ENCODE measurements at places on chromosomes 1 and 21.

GRCh38 chr1:97007840-97008604, 286.4 kb downstream of the PTBP2 start:
- no peak for DNase-seq

- DNase-seq: no peak
Measured at GRCh38 chr1:112638110-112638428, 18.4 kb downstream of the CAPZA1 start.

- DNase-seq: no peak
Measured at GRCh38 chr1:191641420-191642260, 516.6 kb upstream of the RGS18 start.

DNA sequence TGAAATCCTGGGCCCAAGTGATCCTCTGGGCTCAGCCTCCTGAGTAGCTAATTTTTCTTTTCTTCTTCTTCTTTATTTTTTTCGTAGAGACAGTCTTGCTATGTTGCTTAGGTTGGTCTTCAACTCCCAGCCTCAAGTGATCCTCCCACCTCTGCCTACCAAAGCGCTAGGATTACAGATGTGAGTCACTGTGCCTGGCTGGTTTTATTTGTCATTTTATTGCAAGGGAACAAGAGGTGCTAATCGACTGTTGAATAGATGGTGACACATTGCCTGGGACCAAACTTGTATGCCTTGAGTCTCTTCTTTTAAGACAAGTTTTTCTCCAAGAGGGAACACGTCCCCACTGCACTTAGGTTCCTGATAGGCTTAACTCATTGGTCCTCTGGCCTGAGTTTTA, 20.0 kb upstream of the KLHDC8A start:
- DNase-seq: no peak

GRCh38 chr1:183942933-183943693, 94.4 kb downstream of the COLGALT2 start:
- no peak for DNase-seq

- DNase-seq: no peak
Measured at GRCh38 chr1:163980394-163980793, 578.6 kb upstream of the PBX1 start.

- DNase-seq: peak; percentile 58
Measured at GRCh38 chr1:210328746-210329503, at the start of gene HHAT. Gene HHAT (plus strand): TSS chr1:210328902. CDS start chr1:210348976, 20,074 bp downstream.

GRCh38 chr1:62444701-62445100, 7.9 kb downstream of the USP1 start:
- DNase-seq: no peak

DNA sequence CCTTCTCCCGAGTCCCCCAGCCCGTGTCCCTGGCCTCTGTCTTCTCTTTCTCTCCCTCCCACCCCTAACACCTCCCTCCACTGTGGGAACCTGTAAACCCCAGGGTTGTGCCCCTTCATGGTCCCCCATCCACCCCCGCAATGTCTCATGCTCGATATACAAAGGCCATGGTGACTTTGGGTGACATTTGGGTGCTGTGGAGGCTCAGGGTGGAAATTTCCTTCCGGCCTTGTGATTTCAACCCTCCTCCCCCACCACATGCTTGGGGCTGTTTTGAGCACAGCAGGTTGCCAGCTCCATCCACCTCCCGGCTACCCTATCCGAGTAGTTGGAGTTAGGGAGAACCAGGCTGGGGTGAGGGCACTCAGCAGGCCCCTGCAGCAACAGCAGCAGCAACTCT, 25.7 kb upstream of the VPS13D start:
- no peak for DNase-seq

GRCh38 chr1:14954210-14954609, 199.3 kb upstream of the TMEM51 start:
- no peak for DNase-seq

DNA sequence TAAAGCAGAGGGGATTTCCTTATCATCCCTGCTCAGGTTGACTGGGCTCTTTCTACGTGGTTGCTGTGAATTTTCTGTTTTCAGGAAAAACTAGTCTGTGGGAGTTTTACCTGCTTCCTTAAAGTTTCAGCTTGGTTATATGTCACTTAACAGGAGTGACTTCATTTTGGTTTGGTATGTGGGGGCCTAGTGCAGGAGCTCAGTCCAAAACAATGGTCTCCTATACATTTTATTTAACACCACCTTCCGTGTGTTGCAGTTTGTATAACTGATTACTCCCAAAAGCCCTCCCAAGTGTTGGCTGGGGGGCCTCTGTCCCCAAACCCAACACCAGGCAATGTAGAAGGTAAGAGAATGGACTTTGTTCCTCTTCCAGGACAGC, 5.3 kb downstream of the IL23R start:
- no peak for DNase-seq

GRCh38 chr1:37556712-37557196, at the start of gene DNALI1:
Gene DNALI1 (plus strand): TSS chr1:37556940. CDS start chr1:37556995, 55 bp downstream.
- DNase-seq: peak; percentile 86

- DNase-seq: no peak
Measured at GRCh38 chr1:69739251-69739605, 171.5 kb downstream of the LRRC7 start.

GRCh38 chr1:220303871-220304270, 31.6 kb upstream of the RAB3GAP2 start:
- DNase-seq: no peak

DNA sequence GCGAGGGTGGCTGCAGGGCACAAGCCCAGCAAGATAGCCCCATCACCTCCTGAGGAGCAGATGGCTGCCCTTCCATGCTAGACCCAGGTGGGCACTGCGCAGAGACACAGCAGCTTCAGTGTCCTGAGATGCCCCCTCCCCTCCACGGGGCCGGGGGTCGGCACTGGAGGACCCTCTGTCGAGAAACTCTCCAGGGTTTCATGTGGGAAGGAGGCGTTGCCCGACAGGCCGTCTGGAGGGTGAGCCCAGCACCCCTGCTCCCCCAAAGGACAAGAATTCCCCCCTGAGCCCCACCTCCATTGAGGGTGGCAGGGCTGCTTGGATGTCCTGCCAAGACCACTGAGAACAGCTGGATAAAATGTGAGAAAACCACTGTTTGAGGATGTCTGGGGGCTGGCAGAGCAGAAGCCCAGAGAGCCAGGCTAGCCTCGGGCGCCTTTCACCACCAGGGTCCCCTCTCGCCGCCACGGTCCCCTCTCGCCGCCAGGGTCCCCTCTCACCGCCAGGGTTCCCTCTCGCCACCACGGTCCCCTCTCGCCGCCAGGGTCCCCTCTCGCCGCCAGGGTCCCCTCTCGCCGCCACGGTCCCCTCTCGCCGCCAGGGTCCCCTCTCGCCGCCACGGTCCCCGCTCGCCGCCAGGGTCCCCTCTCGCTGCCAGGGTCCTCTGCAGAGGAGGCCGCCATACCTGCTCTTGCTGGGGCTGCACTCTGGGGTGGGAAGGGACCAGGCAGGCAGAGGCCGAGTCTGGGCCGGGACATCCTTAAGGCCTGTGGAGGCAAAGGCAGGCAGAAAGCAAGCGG, 44.2 kb downstream of the SLC19A1 start:
- no peak for DNase-seq

- DNase-seq: no peak
Measured at GRCh38 chr1:209869291-209870149, 41.7 kb downstream of the UTP25 start.

DNA sequence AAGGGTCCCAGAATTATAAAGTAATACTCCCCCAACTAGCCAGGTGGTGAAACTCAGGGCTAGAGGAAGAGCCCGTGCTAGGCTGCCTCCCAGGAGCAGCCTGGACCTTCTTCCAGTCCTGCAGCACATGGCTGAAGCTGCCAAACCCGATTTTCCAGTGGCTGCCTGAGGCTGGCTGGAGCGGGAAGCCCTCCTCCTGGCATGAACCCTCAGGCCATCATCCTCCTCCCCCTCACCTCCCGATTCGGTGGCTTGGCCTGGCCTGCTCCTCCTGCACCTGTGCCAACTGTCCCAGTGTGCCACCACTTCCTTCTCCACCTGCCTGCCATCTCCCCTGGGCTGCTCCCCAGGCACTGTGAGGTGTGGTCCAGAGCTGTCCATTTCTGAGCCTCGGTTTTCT, 3.0 kb upstream of the TSPAN1 start:
- no peak for DNase-seq

GRCh38 chr1:14826172-14826636, 227.7 kb downstream of the KAZN start:
- no peak for DNase-seq

- DNase-seq: no peak
Measured at GRCh38 chr21:30216041-30216723, at the start of gene CLDN8. Gene CLDN8 (minus strand): TSS chr21:30216097. CDS start chr21:30215925, 172 bp downstream.

- no peak for DNase-seq
Measured at GRCh38 chr1:203200916-203201315, 14.4 kb upstream of the CHI3L1 start.

DNA sequence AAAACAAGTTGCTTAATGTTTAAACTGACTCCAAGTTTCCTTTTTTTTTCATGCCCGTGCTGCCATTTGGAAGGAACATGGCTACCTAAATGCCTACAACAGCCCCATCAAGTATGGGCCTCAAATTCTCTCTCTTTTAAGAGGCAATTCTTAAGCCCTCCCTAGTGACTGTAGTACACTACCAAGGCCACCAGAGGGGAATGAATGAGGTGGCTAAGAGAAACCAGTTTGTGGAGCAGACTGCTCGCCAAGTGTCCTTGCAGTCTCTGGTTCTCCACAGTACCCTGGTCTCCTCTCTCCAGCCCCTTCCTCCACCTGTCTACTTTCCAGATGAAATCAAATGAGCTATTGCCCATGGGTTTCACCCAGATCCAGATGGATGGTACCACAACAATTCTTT, 1809.6 kb downstream of the BRINP3 start:
- DNase-seq: no peak

GRCh38 chr1:54884768-54885167, 2.2 kb downstream of the DHCR24 start:
- DNase-seq: no peak

- DNase-seq: no peak
Measured at GRCh38 chr1:23473037-23473800, 10.8 kb downstream of the ASAP3 start.

- no peak for DNase-seq
Measured at GRCh38 chr1:39205102-39205780, 746 bp downstream of the MACF1 start.

DNA sequence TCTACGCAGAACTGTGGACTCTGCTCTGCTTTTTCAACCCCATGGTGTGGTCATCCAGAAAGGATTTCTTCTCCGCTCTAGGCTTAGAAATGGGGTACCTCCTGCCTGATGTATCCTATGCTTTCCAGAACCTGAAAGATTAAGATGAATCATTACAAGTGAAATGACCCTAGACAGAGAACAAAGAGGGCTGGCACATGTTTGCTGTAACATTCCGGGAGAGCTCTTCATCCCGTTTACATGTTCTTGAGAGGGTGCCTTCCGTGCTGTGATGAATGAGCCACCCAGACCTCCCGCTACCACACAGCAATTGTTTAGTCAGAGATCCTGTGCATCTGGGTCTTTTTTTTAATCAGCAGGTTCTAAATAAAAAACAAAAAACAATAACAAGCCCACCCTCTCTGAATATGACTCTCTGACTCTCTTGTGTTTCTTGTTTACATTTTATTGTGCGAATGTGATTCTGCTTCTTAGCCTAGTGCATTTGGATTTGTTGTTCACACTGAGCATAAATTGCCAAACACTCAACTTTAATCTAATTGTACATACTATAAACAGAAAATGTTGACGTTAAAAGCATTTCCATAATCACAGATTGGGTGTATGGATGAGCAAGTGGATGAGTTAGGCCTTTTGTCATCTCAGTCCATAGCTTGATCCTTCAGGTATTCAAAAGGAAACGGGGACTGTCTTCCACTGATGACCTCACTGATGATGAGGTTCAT, 87.1 kb downstream of the GPR88 start:
- DNase-seq: no peak

DNA sequence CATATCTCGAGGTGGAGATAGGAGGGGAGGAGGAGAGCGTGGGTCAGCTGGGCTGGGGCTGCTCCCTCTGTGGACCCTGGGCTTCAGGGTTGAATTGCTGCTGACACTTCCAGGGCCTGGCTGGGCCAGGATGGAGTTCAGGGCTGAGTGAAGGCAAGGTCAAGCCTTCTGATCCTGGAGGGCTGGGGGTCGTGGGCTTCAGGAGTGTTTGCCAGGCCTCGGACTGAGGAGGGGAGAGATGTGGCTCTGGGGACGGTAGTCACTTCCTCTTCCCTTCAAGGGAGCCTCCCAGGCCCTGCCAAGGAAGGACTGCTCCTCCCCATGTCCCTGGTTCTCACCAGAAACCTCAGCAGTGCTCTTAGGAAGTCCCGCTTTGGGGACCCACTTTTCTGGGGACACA, 12.1 kb upstream of the FAM131C start:
- DNase-seq: no peak

DNA sequence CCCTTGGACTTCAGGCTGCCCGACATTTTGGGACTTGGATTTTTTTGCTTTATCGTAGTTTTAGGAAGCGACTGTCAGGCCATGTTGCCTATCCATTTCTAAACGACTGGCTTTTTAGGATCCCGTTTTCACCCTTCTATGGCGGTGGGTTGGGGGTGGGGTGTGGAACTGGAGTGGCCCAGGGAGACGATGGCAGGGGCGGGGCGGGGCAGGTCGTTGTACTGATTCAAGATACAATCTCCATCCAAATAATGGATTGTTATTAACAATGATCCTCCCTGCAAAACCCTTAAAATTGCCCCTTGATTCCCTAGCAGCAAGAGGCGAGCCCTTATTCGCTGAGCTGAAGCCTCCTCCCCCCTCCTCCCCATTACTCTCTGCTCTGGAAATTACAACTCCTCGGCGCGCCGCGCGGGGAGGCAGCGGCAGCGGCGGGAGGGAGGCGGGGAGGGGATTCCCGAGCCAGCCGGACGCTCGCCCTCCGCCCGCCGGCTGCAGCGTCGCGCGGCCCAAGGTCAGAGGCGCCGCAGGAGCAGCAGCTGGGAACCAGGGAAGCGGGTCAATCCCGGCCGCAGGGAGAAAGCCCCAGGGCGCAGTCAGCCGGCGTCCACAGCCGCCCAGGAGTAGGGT, at the start of gene TRIM67:
Gene TRIM67, plus strand, starts transcription at position 392 of the 630 bp plus-strand sequence. CDS start 912 bp downstream, outside the sequence.
- DNase-seq: peak; percentile 38

- DNase-seq: no peak
Measured at GRCh38 chr1:119330466-119331189, 38.0 kb upstream of the HAO2 start.

GRCh38 chr1:117562581-117563491, 43.0 kb upstream of the TENT5C start:
- DNase-seq: peak; percentile 16

GRCh38 chr1:211925016-211925415, 94.5 kb upstream of the LPGAT1 start:
- DNase-seq: no peak

GRCh38 chr1:25134801-25135461, 97.4 kb downstream of the SYF2 start:
- no peak for DNase-seq

DNA sequence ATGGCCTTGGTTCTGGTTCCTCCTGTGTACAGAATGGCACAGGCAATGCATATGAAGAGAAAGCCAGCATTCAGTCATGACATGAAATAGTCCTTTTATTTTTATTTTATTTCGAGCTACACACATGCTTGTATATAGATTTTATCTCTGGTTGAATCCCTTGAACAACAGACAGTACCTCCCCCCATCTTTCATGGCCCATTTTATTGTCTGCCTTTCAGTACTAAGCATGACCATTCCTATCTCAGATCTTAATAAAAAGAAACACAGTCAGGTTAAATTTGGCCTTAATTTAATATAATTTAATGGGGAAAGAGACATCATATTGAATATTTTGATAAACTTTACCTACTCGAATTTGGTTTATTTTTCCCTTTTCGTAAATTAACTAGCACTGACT, 76.4 kb upstream of the VANGL1 start:
- no peak for DNase-seq

GRCh38 chr1:46030074-46030870, 102.2 kb downstream of the PIK3R3 start:
- no peak for DNase-seq

- DNase-seq: no peak
Measured at GRCh38 chr1:183417772-183418491, at the start of gene NMNAT2. Gene NMNAT2 (minus strand): TSS chr1:183418380. CDS start chr1:183418267, 113 bp downstream.

- DNase-seq: no peak
Measured at GRCh38 chr1:234611847-234612351, 1.9 kb upstream of the IRF2BP2 start.
